ENCODE measurements at places on chromosomes 5 and 9. TPM values are rescaled to one million over a fixed set of nuclear protein-coding genes. Genes with fewer than 3 reads are reported as not detected.

Gene ALDH1A1
- polyA plus RNA-seq, result 31.0 TPM

Gene AJM1
- polyA plus RNA-seq, result 10.5 TPM

Gene FXN
- 9.9 TPM for polyA plus RNA-seq

Gene FOXD4
- polyA plus RNA-seq, result not detected

Gene IL9
- polyA plus RNA-seq, result not detected
